ENCODE measurements at places on chromosomes 7 and 10.

DNA sequence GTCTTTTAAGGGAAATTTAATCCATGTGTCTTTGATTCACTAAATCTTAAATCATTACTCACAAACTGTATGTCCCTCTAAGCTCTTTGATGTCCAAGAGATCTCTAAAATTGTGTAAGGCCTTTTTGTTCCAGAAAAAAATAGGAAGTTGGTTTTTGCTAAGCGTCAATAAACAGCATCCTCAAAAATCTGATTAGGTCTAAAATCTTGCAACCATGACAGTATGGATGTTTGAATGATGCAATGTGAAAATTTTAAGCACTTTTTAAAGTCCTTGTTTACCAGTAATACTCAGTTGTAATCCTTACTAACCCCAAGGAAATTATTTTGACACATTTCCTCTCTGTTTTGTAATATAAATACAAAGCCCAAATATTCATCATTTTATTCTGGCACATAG is 6.8 kb downstream of the MET start:
- DNase-seq = no peak

DNA sequence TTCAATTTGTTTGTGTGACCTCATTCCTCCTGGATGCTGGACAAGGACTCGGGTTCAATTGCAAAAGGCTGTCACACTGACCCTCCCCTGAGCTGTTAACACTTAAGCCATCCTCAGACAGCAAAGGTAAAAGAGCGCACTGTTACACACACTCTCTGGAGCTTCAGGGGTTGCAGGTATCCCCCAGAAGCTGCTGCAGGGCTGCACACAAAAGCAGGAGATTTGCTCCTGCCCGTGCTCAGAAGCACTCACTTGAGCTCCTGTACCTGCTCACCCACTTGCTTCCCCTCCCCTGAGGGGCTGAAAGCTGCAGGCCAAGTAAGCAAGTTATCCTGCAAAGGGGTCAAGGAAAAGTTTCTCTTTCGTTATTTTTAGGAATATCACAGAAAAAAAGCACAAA is 886.2 kb upstream of the ZWINT start:
- DNase-seq = no peak

DNA sequence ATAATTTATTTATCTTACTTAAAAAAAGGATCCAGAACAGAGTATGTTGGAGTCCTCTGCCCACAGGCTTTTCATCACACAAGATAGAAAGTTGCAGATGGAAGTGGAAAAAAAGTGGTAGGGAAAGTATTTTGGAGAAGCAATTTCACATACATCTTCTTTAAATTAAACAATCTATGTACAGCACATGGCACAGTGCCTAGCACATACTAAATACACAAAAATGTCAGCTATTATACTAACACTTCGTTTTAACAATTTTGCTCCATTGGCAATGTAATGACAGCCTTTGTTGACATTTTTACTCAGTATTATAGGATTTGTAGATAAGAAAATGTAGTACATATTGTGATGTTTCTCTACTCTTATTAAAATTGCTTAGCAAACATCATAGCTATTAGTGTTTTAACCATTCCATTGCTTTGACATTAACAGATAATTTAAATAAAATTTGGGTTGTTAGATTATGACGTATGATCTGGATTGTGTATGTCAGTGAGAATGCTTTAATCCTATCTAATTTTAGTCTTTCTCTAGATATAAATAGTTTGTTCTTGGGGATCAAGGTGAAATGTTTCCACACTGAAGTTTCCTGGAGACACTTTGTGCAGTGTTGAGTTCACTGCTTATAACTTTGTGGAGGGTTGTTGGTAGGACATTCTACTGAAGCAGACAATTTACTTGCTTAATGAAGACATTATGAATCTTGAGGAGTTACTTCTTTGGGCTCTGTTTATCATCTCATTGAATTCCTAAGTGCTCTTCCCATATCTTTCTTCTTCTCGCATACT is 202.8 kb upstream of the DKK1 start:
- DNase-seq = no peak

- no peak for DNase-seq
These were observed 38.3 kb downstream of the OAT start for GRCh38 chr10:124380256-124380995.

DNA sequence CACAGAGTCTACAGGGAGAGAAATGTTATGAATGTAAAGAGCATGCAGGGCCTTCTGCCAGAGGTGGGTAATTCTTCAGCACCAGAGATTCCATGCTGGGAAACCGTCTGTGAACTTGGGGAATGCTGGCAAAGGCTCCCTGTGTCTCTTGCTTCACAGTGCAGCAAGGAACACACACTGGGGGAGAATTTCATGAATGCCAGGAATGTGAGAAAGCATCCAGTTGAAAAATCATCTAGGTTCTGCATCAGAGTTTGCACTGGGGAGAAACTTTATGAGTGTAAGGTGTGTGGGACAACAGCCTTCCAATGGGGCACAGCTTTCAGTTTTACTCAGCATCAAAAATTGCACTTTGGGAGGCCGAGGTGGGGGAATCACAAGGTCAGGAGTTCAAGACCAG is 224.3 kb upstream of the IGFBP3 start:
- no peak for DNase-seq

- no peak for DNase-seq
These were observed 347.7 kb upstream of the MKI67 start for GRCh38 chr10:128473911-128474310.

GRCh38 chr10:126160571-126160970 is 227.7 kb downstream of the ADAM12 start:
- DNase-seq = no peak

DNA sequence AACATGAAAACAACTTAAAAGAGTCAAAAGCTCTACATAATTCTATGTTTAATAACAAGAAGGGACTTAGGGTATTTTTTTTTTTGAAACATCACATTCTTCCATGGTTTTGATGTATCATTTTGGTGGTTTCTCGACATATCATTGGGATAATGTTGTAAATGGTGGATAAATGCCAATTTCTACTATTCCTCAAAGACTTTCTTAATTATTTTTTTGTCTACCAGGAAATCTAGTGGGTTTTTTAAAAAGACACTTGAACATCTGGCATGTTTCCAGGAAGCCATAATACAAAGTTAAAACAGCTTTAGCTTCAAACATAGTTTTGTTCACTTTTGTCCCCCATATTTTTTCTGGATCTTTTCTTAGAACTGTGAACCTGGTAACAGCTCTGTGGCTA is 200.4 kb downstream of the DKK1 start:
- no peak for DNase-seq

Measured in stimulated activated naive CD4-positive, alpha-beta T cell (primary cell).